M059J (cell line): ENCODE measurements at places on chromosomes 3 and 15.

DNA sequence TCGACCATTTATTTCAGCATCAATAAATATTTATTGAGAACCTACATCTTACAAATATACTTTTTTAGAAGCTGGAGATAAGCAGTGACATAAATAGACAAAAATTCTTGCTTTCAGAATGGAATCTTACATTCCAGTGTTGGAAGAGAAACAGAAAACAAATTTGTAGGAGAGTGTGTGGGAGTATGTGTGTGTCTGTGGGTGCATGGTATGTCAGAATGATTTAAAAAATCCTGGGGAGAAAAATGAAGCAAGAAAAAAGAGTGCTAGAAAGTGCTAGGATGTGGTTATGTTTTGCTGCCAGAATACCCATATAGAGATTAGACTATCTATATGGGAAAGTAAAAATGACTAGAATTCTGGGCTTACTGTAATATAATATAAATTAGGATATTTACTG is 561.7 kb upstream of the SGO1 start:
- no peak for DNase-seq

- DNase-seq, result peak; percentile 93
These were observed 15.2 kb downstream of the SSUH2 start for GRCh38 chr3:8629151-8630021.

DNA sequence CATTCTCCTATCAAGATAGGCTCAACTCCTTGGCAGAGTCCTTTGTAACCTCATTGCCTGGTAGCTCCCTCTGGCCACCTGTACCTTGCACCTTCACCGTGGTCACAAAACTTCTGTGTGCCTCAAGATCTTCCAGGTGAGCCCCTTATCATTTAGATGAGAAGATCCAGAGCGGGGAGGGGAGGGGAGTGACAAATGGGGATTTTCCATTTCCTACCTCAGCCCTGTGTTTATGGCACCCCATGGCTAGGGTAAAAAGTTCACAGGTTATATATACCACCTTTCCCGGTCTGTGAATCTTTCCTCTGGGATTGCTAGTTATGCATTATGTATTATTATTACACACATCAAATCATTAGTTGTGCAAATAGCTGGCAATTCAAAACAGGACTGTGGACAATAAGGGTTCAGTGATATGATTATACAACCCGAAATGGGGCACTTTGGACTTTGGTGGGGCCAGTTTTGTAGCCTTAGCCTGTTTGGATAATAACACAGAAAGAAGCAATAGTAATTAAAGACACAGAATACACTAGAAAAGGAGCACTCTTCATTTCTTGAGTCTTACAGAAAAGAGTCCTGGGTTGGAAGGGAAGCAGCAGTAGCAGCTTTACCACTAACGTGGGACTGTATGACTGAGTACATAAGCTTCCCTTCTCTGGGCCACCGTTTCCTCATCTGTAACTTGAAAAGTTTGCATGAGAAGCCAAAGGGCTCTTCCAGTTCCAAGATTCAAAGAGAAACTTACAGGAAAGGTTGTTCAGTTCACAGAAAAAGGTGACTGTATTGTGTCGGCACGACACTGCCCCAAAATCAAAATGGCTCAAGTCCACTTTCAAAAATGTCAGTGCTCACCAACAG is 7.1 kb downstream of the TLE3 start:
- no peak for DNase-seq

GRCh38 chr3:171121801-171122200 is 95.3 kb upstream of the SLC2A2 start:
- no peak for DNase-seq

- no peak for DNase-seq
These were observed 50.7 kb upstream of the C3orf49 start for GRCh38 chr3:63768386-63768785.

DNA sequence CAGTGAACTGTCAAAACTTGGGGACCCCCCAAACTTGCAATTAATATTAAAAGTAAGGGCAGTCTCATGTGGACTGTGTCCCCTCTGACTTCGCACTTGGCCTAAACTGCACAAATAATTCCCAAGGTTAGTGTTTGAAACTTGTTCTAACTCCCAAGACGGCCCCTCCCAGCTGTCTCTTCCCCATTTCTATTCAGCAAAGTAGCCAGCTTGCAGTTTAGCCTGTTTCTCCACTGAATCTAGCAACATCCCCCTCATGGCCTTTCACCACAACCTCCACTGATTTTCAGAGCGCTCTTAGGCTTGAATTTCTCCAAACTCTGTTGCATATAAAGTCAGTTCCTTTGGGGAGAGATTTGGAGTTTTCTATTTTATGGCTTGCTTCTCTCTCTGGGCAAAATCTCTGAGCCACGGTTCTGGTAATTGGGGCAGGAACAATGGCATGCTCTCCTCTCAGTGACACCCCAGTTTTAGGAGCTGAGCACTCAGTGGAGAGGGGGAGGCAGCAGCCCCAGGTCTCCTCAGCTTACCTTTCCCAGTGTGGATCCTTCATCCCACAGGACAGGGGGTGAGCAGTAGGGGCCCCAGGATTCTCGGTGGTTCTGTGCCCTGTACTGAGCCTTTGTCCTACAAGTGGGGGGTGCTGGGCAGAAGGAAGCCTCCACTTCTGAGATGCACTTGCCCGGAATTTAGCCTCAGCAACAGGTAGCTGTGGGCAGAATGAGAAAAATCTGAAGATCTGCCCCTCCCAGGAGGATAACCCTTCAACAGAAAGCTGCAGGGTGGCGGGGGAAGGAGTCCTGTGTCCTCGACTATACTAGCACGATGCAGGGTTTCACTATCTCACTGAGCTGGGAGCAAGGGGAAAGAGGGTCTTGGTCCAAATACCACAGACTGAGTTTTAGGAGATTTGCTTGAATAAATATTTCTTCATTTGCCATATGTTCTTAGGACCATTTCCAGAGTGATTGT is 39.3 kb upstream of the GATA2 start:
- DNase-seq, result no peak

DNA sequence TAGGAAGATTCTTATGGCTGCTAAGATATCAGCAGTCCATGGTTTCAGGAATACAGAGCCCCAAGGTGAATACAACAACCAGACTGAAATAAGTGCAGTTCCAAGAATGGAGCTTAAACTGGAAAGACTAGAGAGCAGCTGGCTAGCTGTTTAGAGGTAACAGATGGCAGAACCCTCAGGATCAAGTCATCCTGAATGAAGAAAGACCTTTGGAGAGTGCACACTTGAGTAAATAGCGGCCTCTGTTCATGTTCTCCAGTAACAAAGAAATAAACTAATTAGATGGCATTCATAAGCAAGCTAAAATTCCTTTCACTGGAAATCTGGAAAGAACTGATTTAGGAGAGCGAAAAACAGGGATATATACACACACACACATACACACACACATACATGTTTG is 968.4 kb downstream of the FHIT start:
- no peak for DNase-seq

DNA sequence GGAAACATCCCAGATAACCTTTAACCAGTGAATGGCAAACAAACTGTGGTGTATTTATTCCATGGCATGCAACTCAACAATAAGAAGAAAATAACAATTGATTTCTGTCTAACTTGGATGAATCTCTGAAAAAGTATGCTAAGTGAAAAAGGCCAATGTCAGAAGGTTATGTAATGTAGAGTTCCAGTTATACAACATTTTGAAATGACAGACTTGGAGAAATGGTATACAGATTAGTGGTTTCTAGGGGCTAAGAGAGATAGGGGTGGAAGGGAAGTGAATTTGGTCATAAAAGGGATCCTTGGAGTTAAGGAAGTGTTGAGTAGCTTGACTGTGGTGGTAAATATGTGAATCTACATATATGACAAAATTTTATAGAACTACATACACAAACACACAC is 269.4 kb upstream of the SUCLG2 start:
- no peak for DNase-seq

DNA sequence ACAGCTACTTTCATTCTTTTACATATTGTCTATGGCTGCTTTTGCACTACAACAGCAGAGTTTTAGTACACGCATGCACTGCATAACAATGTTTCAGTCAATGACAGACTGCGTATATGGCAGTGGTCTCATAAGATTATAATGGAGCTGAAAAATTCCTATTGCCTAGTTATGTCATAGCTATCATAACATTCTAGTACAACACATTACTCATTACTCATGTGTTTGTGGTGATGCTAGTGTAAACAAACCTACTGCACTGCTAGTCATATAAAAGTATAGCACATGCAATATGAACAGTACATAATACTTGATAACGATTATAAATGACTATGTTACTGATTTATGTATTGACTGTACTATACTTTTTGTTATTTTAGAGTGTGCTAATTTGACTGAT is 47.9 kb downstream of the QTRT2 start:
- peak; percentile 62 for DNase-seq

GRCh38 chr15:66774001-66774814 is 72.2 kb downstream of the SMAD6 start:
- peak; percentile 87 for DNase-seq

GRCh38 chr3:195255571-195256501 is 15.1 kb downstream of the XXYLT1 start:
- DNase-seq, result no peak

DNA sequence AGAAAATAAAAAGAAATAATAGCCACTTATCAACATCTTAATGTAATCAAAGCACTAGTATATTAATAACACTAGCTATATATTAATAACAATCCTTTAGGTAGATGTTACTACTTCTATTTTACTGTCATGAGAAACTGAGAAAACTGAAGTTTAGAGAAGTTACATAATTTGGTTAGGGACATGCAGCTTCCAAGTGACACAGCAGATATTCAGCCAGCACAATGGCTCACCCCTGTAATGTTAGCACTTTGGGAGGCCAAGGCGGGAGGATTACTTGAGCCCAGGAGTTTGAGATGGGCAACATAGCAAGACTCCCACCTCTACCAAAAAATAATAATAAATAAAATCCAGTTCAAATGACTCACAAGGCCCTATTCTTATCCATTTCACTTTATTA is 1.9 kb upstream of the UBR1 start:
- no peak for DNase-seq

- no peak for DNase-seq
These were observed 21.6 kb downstream of the BDH1 start for GRCh38 chr3:197533927-197534725.

DNA sequence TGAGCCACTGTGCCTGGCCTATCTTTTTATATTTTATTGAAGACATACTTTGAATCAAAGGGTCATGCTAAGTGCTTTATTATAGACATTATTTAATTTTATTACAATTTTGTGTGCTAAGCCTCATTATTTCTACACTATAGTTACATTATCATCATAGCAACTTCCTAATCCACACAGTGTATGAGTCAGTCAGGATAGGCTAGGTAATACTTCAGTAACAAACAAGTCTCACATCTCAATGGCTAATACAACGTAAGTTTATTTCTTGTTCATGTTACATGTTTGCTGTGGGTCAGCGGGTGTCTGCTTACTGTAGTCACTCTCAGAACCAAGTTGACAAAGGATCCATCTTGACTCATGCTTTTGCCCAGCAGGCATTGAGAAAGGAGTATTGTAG is 292.6 kb upstream of the TGFBR2 start:
- no peak for DNase-seq

GRCh38 chr15:31277335-31278060 is 49.1 kb upstream of the KLF13 start:
- no peak for DNase-seq

- no peak for DNase-seq
These were observed 602.2 kb downstream of the FOXP1 start for GRCh38 chr3:70981231-70981880.

GRCh38 chr3:8490079-8490552 is 11.5 kb upstream of the LMCD1 start:
- peak; percentile 88 for DNase-seq

- DNase-seq, result no peak
These were observed 281.4 kb downstream of the BCHE start for GRCh38 chr3:165555785-165556184.

DNA sequence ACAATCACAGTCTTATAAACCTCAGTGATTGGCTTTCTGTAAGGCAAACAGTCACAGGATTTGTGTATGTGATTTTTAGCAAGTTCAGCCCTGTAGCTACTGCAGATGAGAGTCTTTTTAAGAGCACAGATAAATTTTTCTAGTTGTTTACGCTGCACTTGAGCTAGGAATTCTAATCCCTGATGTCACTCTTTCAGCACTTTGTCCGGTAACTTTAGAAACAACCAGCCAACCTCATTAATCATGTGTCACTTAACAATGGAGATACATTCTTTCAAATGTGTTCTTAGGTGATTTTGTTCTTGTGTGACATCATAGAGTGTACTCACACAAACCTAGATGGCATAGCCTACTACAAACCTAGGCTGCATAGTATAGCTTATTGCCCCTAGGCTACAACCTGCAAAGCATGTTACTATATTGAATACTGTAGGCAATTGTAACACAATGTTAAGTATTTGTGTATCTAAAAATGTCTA is 36.8 kb upstream of the GOLGA6L2 start:
- DNase-seq, result peak; percentile 7

DNA sequence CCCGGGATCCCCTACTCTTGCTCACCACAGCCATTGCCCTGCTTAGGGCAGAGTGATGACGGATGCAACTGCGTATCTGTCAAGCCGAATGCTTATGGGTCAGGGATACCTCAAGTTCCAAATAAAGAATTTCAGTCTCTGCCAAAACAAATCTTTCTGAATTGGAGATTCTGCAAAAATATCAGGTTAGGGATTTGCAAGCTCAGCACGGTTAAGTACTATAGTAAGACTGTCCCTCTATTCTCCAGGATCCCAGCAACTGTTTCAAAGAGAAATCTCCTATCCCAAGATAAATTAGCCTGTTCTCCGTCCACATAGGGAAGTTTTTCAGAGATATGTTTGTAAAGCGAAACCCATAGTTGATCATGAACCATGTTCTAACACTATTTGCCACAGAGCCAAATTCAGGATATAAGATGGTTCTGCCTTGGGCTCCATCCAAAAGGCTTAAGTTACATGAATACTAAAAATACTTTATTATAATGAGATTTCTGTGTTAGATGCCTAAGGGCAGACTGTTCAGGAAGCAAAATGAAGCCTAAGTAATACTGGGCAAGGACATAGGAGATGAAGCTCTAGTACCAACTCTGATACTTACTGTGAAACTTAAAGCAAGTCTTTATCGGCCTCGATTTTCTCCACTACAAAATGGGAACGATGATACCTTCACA is 100.1 kb upstream of the LPP start:
- peak; percentile 25 for DNase-seq

DNA sequence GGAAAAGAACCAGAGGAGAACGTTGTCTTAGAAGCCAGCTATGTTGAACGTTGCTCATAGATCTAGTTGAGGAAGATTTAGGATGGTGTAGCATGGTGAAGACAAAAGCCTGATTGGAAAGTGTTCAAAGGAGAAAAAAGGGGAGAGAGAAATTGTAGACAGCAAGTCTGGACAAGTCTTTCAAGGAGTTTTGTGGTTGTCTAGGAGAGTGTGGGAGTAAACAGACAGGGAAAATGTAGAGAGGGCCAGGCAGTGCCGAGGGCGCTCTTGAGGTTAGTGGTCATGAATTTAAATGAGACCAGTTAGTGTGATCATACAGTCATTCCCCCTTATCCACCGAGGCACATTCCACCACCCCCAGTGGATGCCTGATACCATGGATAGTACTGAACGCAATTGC is 167.5 kb upstream of the IL12A start:
- DNase-seq, result peak; percentile 99

- no peak for DNase-seq
These were observed 68.8 kb upstream of the ATP2B2 start for GRCh38 chr3:10574101-10574620.

GRCh38 chr3:71488882-71489281 is 94.6 kb downstream of the FOXP1 start:
- DNase-seq, result no peak

GRCh38 chr3:66717806-66718205 is 217.0 kb upstream of the LRIG1 start:
- DNase-seq, result no peak

- no peak for DNase-seq
These were observed 42.0 kb downstream of the GALNT15 start for GRCh38 chr3:16216373-16216935.

- DNase-seq, result peak; percentile 43
These were observed at the start of gene RAB6B for GRCh38 chr3:133895208-133896001. RAB6B (minus strand) TSS chr3:133895882; CDS start chr3:133895466, 416 bp downstream.
